ENCODE measurements at places on chromosomes 1 and 21.
A peak's percentile ranks its signal among the peaks of the same experiment; 100 is the strongest.

DNA sequence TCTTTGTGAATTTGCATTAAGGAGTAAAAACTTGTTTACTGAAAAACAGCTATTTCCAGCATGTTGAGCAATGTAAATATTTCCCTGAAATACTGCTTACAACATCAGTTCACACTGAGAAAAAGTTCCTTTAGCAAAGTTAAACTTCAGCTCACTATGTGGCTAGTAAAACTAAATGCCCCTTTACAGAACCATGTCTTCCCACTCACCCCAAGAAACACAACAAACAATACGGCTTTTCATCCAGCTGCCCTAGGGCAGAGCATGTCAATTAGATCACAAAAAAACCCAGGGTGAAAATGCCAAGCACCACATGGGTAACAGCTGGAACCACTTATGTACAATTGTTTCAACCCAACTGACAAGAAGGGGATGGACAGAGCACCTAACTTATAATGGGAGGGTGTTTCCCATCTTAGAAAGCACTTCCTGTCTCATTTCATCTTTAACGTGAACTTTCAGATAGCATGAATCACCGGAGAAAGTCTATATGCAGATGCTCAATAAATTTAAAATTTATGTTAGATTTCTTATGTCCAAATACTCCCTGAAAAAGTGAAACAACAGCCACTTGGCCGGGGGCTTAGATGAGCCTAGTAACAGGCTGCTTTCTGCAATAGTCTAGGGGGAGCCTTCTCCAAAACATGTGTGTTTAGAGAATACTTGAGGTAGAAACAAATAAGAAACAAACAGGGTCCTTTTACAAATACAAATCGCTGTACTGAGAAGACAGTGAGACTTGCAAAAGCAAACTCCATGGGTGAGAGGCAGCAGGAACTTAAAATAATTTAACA, 6.6 kb downstream of the NID1 start:
- DNase-seq, result peak; percentile 61

- DNase-seq, result no peak
Observed at GRCh38 chr1:200154069-200154767, 126.7 kb downstream of the NR5A2 start.

DNA sequence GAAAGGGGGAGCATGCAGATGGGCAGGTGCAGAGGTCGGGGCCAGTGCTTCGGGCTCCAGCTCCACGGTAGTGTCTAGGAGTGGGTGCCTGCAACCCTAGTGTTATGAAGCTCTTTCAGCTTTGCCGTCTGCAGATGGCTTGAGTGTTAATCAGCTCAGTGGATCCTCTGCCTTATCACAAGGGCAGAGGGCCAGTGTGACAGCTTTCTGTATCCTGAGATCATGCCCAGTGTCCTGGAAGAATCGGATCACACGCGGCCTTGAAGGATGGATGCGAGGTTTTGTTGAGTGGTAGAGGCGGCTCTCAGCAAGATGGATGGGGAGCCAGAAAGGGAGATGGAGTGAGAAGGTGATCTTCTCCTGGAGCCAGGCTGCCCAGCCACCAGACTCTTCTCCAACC, 25.5 kb upstream of the C1orf146 start:
- DNase-seq, result peak; percentile 6

- DNase-seq, result peak; percentile 41
Observed at GRCh38 chr1:115911294-115911693, 65.0 kb upstream of the SLC22A15 start.

DNA sequence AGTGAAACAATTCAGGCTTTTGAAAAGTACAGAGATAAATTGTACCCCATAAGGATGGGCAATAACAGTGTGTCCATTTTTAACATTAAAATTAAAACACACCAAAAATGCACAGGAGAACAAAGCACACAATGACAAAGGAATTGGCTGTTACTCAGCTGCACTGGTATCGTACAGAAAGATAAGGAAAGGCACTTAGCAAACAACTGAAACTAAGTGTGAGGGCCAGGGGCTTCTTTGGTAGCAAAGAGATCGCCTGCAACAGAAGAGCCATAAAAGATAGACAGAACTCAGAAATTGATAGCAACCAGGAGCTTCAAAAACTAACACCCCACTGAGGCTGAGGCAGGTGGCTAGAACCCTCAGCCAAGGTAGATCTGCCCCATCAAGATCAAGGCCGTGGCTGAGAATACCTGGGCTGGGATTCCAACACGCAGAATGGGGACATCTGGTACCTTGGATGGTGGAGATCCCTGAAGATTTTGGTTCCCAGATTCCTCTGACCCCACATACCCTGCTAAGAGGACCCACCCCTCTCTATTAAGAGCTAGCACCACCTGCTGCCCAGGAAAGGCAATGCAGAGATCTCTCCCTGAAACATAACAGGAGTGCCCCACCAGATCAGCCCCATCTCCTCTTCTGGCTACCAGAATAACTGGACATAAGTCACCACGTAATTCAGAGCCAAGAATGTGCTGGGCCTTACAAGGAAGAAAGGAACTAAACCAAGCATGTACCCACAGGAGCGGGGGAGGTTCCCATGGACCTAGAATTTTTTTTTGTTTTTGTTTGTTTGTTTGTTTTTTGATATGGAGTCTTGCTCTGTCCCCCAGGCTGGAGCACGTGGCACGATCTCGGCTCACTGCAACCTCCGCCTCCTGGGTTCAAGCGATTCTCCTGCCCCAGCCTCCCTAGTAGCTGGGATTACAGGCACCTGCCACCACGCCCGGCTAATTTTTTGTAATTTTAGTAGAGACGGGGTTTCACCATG, 16.2 kb downstream of the PLEKHO1 start:
- DNase-seq, result peak; percentile 65

DNA sequence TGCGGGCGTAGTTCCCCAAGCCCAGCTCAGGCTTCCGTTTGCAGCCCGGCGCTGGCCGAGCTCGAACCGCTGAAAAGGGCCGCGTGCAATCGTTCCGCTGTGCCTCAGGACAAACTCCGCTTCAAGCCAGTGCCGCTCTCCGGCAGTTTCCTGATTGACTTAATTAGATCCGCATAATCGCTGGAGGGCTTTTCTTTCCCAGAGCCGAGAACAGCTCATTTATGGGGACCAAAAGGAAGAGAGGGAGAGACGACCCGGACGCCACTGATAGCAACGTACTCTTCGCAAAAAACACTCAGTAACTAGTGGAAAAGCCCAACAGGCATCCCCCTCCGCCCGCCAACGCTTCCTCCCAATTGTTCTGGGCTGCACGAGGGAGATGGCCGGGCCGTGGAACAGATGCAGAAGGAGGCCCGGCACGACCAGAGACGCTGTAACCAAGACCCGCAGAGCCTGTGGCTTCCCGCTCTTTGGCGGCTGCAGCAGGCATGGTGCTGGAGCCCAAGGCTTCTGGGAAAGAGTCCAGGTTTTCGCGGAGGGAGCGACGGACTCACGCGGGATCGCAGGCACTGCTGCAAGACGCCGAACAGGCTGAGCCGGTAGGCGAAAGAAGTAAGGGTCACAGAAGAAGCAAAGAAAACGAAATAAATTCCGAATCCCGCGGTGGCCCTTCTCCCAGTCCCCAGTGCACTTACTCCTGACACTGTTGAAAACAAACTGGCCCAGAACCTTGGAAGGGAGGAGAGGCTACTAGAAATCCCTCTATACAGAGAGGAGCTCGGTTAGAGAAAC, 3.6 kb upstream of the FOXD2 start:
- peak; percentile 81 for DNase-seq

- no peak for DNase-seq
Observed at GRCh38 chr1:203422656-203423055, 53.0 kb upstream of the PRELP start.

DNA sequence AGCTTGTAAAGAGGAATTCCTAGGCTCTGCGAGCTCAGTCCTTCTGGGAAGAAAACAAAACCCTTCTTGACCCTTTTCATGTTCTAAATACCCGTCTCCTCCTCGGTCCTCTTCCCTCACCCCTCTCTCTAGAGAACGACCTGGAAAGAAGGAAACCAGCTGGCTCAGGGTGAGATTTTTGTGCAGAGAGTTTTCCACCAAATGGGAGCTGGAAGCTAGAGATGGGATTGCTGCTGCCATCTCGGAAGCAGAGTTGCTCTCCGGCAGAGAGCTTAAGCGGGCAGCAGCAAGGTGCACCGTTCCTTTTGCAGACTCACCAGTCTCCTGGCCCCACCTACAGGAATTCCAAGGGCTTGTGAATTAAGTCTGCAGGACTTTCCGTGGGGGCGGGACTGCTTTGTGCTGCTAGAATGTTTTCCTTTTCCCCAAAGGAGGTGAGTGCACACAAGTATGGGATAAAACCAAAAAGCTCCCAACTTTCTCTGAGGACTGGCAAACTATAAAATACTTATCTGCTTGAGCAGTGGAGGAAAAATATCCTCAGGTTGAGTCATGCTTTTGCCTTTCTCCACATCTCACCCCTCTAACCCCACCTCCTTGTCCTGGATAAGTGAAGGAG, 29.1 kb upstream of the KIAA0040 start:
- no peak for DNase-seq

GRCh38 chr1:232571523-232571922, 58.4 kb downstream of the SIPA1L2 start:
- no peak for DNase-seq

DNA sequence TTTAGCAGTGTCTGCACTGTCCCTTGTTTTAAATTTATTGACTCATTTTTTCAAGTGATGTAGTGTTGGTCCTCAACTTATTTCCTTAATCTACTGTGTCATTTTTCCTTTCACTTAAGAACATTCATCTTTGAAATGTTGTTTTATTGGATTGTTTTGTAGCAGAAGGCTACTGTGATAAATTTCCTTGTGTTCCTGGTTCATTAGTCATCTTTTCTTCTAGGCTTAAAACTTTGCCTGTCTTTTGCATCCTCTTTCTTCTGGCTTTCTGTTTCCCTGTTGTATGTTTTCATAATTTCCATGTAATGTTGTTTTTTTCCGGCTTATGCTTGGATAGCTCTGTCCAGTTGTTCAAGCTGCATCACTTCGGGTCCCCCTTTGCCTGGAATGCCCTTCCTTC, 61.9 kb downstream of the UBE2T start:
- DNase-seq, result no peak

DNA sequence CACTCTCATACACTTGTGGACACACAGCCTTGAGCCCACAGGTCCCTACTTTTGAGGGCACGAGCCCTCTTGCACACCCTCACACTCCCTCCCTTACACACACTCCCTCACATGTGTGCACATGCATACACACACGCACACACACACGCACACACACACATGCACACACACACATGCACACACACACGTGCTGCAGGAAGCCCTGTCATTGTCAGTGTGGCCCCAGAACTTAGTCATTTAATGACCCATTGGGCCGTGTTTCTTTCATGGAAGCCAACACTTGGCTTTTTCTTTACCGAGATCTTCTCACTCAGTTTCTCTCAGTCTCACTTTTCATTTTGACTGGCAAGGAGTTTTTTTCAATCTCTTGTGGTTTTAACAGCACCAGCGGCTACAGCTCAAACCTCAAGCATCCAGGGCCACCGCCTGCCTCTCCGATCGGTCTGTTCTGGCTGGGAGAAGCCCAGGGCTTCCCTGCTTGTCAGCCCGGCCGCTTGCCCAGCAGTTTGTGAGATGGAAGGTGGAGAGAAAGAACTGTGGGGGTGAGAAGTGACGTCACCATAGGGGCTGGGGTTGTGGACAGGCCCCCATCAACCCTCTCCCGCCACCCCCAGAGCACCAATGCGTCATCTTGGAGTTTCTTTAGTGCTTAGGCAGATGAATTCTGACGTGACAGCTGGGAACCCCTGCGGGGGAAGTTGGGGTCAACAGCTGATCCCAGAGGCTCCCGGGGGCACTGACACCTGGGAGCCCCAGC, 15.8 kb upstream of the TNFRSF8 start:
- DNase-seq, result no peak

- no peak for DNase-seq
Observed at GRCh38 chr1:3909615-3910014, 9.5 kb upstream of the C1orf174 start.

DNA sequence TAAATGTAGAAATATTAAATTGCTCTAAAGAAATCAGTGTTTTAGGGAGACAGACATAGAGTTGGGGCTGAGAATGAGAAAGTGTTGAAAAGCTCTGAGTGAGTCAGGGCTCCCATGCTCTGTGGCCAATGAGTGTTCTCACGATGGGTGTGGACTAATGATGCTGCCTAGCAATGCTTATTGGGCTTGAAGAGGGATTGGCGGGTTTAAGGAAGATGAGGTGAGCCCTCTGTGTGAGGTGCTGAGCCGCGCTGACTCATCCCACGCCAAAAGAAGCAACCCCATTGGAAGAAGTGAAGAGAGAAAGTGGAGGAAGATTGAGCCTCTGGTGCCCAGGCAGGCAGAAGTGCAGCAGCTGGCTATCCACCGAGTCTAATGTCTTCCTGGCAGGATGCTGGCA, 65.1 kb upstream of the DPT start:
- no peak for DNase-seq

DNA sequence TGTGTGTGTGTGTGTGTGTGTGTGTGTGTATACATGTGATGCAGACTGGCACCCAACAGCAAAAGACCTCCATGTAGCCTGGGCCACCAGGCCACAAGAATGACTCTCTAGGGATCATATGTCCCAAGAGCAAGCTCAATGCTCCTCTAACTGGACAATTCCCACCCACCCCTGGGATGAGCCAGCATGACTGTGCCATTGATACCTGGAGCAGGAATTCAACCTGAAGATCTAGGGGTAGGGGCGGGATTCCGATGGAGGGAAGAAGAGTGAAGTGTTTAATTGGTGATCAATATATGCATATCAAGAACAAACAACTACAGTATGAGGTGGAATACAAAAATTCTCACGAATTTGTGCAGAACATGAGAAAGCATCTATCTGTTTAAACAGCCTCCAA, 136.2 kb downstream of the PSMG1 start:
- DNase-seq, result no peak

DNA sequence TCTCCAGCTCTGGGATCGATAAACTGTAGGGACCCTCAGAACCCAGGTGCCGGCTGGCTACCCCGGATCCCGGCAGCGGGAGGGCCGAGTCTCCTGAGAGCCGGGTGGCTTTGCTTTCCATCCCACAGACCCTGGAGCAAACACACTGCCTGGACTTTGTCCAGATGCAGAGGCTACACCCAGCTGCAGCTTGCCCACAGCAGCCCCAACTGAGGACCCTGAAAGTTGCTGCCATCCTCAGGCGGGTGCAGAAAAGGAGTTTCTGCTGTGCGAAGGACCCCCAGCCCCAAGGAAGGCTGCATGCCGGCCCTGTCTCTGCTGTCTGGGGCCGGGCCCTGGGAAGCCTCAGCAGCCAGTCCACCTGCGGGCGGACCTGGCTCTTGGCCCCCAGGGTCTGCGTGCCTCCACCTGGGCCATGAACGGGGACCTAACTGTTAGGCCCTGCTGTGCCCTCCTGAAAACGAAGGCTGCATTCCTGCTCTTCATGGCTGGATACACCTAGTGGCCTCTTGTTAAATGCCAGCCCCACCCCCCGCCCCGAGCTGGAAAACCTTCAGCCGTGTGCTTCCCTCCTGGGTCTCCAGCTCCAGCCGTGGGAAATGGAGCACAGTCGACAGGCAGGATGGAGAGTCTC, 97.5 kb upstream of the ARHGEF16 start:
- peak; percentile 13 for DNase-seq

- DNase-seq, result no peak
Observed at GRCh38 chr1:212587016-212587887, 21.3 kb upstream of the ATF3 start.
